ENCODE measurements at places on chromosomes 1 and 21.

DNA sequence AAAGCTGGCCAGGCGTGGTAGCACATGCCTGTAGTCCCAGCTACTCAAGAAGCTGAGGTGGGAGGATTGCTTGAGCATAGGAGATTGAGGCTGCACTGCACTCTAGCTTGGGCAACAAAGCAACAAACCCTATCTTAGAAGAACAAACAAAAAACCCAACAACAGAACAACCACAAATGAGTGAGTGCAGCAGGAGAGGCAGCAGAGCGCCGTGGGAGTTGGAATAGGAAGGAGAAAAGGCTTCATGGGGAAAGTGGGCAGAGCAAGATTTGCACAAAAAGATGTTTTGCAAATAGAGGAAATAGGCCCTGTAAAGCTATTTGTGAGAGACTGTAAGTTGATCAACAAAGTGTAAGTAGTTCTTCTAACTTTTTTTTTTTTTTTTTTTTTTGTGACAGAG, 19.6 kb downstream of the SMAP2 start:
- DNase-seq, result no peak

- no peak for DNase-seq
These were observed 39.3 kb downstream of the VWA5B1 start for GRCh38 chr1:20329793-20330542.

DNA sequence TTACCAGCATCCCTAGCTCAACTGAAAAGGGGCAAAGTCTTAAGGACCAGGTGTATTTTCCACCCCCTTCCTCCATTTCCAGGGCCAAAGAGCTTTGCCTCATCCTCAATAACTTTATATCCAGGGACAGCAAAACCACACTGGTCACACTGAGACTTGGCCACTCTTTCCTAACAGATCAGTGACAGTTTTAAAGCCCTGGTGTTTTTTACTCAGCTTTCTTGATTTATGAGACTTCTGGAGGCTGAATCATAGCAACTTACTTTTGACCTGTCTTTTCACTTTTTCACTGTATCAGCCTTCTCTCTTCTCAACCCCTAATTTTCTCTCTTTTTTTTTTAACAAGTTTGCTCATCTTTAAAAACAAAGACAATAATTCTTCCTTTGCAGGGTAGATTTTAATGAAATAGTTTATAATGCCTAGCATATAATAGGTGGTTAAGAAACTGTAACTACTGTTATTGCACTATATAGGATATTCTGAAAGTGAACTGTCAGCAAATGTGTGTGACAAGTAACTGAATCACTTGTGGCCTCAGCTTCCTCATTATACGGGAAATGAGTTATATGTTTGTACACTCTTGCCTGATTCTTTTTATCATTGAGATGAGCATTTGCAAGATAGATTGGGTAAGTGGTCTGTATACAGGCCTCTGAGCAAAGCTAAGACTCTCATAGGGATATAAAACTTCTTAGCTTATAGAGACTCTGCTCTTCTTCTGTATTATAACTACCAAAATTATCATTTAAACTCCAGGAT, 19.7 kb upstream of the DYNLT5 start:
- no peak for DNase-seq

- no peak for DNase-seq
These were observed 64.4 kb downstream of the HSPA13 start for GRCh38 chr21:14318578-14318977.

GRCh38 chr1:84101204-84101603, 42.9 kb upstream of the PRKACB start:
- DNase-seq, result no peak

DNA sequence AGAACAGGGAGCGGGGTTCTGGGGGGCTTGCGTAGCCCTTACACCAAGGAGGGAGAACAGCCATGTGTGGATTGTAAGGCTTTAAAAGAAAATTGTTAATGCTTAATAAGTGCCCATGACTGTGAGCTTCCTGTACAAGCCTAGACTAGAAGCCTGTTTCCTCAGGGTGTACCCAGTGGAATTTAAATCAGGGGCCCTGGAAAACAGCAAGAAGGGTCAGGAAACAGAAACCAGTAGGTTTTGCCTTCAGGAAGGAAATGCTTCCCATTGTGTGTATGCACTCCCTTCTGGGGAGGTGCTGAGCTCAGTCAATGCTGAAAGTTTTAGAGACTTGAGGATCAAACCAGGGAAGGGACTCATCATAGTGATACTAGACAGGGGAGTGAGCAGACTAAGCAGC, 12.7 kb downstream of the UTP11 start:
- DNase-seq, result no peak

DNA sequence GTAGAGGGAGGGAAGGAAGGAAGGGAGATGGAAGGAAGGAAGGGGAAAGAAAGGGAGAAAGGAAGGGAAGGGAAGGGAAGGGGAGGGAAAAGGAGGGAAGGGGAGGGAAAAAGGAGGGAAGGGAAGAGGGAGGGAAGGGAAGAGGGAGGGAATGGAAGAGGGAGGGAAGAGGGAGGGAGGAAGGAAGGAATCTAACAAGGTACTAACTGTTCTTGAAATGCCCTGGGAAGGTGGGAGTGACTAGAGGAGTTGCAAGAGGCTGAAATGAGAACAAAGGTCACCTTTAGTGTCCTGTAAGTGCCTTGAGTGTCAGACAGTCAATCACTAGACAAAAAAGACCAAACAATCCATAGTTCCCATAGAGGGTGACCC, 2.3 kb upstream of the ATP2B4 start:
- no peak for DNase-seq

DNA sequence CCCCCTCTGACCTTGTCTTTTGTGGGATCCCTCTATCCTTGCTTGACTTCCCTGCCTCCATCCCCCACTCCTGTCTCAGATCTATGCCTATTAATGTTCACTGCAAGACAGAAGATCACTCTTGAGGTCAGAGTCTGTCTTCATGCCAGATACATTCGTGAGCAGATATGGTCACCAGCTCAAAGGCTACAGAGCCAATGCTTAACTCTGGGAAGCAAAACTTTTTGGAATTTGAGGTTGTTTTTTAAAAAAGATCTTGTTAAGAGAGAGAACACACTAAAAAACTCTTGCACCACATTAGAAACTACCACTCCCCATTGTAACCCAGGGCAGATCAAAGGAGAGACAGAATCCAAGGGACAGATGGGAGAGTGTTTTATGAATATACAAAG, 17.1 kb upstream of the A3GALT2 start:
- no peak for DNase-seq

GRCh38 chr1:189606795-189607476, 870.7 kb downstream of the BRINP3 start:
- no peak for DNase-seq

DNA sequence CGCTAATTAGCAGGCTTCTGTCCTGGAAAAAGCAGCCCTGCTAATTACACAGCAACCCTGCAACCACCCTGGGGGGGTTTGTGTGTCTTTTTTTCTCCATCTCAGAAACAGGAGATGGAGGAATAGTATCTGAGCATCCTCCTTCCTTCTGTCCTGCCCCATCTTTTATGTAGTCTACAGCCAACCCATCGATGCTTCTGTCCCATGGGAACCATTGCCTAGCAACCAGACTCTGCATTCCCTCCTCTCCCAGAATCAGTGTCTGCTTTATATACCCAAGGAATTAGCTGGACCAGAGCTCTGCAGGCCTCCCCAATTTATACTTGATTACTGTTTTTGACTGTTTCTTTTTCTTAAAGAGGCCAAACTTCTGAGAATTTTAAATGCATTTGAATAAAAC, 35.1 kb downstream of the LRRC38 start:
- no peak for DNase-seq

- DNase-seq, result no peak
These were observed 53.8 kb upstream of the BCL10 start for GRCh38 chr1:85330214-85330631.

- no peak for DNase-seq
These were observed 143.5 kb downstream of the SLC30A10 start for GRCh38 chr1:219784660-219785381.

DNA sequence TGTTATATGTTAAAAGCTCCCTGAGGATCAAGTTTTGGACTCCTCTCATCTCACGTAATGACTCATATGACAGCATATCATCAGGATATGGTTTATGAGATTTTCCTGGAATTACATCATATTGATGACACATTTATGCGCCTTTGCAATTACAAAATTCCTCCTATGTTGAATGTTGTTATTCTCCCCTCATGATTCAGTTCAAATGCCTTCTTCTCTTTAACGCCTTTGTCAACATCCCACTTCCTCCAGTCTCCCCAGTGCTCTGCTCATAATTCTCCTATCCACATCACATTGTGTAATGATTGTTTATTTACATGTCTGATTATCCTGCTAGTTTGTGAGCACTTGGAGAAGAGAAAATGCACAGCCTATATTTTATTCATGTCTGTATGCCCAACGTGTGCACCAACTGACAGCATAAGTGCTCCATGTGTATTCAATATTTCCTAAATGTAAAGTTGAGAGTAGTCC, 80.9 kb upstream of the BACH1 start:
- DNase-seq, result no peak

DNA sequence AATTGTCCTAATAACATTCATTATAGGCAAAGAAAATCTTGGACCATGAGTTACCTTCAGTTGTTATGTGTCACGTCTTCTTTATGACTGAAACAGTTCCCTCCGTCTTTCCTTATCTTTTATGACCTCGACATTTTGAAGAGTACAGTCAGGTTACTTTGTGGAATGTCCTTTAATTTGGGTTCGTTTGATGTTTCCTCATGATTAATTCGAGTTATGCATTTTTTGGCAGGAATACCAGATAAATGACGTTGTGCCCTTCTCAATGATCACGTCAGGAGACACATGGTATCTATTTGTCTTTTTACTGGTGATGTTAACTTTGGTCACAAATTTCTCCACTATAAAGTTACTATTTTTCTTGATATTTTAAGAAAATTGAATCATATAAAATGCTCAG, 17.3 kb upstream of the KLF17 start:
- no peak for DNase-seq

GRCh38 chr21:45862543-45863207, 118.9 kb upstream of the COL6A1 start:
- no peak for DNase-seq

DNA sequence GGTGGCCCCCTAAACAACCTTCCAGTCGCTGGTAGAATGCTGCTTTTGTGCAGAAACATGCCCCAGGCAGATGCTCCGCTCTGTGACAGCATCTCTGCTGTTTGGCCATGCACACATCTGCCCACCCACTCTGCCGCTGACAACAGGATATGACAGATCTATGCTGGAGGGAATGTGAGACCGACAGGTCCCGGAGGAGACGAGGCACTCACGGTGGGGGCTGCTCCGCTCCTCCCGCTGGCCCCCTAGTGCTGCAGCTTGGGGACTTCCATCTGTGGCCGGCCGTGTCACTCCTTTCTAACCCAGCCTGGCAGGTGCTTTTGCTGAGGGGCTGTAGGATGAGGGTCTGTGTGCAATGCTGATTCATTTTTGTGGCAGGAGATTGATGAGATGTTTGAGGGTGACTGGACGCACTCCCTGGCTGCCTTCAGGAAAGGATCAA, 49.1 kb upstream of the DMRTB1 start:
- DNase-seq, result no peak

DNA sequence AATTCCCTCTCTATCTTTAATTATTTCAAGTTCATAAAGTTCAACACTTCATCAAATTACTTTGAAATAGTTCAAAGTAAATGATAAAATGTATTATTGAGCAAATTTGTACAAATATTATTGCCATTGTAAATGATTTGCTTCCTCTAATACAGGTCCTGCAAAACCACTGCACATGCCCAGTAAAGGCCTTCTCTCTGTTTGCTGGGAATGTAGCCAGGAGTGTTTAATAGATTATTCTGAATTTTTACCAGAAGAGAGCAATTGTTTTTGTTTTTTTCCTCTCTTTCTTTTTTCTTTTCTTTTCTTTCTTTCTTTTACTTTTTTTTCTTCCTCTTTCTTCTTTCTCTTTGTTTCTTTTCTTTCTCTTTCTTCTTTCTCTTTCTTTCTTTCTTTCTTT, 486.3 kb downstream of the PTBP2 start:
- DNase-seq, result no peak

DNA sequence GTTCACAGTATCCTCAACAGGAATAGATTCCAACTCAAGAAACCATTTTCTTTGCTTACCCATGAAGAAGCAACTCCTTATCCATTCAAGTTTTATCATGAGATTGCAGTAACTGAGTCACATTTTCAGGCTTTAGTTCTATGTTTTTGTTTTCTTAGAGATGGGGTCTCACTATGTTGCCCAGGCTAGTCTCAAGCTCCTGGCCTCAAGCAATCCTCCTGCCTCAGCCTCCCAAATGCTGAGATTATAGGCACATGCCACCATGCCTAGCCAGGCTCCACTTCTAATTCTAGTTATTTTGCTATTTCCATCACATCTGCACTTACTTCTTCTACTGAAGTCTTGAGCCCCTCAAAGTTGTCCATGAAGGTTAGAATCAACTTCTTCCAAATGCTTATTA, 143.3 kb upstream of the HP1BP3 start:
- no peak for DNase-seq

Measured in NCI-H510A (cell line).